ENCODE measurements at places on chromosomes 16 and 17.
A peak's percentile ranks its signal among the peaks of the same experiment; 100 is the strongest.

GRCh38 chr16:50102051-50102746 lies 36.4 kb downstream of the HEATR3 start:
- peak; percentile 89 for DNase-seq

DNA sequence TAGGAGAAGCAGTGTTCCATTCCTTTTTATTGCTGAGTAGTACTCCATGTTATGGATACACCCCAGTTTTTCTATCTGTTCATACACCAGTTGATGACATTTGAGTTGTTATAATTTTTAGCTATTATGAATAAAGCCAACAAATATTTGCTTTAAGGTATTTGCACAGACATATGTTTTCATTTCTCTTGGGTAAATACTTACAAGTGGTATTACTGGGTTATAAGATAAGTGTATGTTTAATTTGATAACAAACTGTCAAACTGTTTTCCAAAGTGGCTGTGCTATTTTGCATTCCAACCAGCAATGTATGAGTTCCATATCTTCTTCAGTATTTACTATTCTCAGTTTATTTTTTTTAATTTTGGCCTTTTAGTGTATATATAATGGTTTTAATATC lies 27.7 kb upstream of the GFOD2 start:
- DNase-seq: no peak

GRCh38 chr17:5422505-5422904 lies 2.5 kb downstream of the RPAIN start:
- DNase-seq: no peak

DNA sequence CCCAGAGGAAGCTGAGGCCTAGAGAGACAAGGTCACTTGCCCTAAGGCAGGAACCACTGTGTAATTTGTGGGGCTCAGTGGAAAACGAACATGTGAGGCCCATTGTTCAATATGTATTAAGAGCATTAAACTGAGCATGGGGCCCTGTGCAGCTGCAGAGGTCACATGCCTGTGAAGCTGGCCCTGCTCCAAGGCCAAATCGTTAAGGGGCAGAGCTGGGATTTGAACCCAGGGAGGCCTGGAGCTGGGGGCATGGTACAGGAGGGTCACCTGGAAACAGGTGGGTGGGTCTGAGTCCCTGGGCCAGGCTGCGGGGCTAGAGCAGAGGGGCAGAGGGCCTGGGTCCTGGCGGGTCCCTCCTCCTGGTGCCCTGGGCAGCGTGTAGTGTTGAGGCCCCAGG lies 19.7 kb downstream of the C16orf74 start:
- DNase-seq: no peak

DNA sequence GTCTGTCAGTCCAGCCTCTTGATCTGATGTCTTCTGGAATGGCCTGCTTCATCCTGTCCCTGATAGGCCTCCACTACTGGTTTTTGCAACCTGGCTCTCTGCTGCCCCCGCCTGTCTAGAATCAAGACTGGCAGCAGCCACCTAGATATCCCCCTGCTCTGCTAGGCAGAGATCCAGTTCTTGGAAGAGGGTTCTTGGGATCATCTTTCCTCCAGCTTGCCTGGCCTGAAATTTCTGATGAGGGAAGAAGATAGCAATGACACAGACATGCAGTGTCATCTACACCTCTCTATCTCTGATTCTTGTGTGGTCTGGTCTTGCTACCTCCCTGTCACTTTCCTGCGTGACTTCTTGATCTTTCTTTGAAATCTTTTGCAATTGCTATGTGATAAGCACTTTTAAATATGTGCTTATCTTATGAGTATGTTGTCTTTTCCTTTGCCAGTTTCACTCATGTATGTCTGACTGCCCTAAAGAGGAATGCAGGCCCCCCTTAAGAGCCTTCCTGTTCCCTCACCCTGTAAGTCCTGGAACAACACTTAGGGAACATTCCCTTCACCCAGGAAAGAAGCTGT lies 20.3 kb upstream of the NFATC3 start:
- peak; percentile 78 for DNase-seq

DNA sequence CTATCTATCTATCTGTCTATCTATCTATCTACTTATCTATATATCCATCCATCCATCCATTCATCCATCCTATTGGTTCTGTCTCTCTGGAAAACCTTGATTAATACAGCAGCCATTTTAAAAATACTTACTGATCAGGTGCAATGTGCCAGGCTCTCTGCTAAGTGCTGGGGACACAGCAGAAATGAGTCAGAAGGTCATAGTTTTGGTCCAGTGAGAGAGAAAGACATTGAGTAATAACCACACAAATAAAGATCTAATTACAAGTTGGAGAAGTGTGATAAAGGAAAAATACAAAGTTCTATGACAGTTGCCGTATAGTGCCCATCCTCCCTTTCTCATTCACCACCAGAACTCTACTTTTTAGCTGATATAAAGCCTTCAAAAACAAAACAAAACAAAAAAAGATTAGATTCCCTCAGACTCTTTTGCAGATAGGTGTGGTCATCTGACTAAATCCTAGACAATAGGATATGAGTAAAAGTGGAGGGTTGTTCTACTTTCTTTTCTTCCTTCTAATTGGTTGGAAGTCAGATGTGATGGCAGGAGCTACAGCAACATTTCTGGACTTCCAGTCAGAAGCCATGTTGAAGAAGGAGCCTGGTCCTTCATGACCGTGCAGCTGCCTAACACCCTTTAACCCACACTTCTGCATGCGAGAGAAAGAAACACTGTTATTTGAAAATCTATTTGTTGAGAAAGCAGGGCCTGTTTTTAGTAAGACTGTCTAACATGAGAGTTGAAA lies 72.0 kb upstream of the TOX3 start:
- no peak for DNase-seq

DNA sequence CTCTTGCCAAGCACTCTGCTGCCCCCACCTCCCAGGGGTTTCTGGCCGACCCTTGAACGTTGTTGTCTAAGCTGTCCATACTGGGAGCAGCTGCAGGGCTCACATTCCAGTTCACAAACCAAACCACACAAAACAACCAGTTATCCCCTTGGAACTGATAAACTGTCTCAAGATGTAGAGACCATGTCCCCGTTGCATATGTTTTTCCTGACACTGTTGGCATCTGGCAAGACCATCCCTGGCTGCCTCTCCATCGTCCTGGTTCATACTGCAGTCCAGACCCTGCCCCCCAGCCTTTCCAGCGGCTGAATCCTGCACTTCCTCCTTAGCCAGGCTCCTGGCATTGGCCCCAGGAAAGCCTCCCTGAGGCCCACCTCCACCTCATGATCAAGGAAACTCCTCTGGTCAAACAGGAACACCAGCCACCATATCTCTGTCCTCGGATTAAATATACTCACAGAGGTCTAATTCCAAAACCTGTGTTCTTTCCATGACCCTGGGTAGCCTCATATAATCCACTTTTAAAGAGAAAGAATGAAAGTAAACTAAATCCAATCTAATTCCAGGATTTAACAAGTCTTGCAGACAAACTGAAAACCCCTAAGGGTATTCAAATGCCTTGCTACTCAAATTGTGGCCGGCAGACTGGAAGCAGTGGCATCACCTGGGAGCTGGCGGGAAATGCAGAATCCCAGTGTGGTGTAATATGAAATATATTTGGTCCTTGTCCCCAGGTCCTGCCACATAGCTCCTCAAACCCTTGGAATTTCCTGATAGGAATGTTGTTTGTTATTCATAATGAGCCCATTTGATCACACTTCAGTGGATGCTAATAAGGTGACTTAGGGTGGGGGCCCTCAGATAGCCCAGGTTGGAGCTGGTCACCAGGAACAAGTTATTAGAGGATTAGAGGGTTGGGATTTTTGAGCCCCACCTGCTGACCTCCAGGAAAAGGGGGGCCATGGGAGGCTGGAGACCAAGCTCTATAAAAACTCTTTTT lies 14.2 kb downstream of the GAS7 start:
- DNase-seq: no peak

- no peak for DNase-seq
These were observed 20.4 kb downstream of the LYRM9 start for GRCh38 chr17:27872776-27873175.

GRCh38 chr16:86777381-86777946 lies 199.1 kb downstream of the FOXL1 start:
- no peak for DNase-seq

DNA sequence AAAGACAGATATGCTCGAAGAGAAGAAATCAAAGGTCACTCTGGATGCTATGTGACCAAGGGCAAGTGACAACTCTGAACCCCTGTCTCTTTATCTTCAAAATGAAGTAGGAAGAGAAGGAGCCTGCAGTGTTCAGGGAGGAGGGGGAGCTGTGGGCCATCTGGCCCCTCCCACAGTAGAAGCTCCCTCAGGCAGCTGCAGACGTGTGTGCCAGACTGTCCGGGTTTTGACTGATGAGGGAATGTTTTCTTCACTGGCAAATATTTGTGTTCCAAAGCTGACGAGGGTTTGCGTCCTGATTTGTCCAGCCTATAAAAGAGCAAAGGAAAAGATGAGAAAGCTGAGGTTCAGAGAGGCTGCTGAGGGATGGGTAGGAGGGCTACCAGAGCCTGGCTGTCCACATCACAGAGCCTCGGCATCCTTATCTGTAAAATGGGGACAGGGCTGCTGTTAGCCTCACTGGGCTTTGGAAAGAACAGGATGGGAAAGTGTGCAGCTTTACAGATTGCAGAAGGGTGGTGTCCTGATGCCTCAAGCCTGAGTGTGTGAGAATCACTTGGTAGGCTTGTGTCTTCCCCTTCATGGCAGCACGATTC lies 1.8 kb upstream of the GINS2 start:
- no peak for DNase-seq

DNA sequence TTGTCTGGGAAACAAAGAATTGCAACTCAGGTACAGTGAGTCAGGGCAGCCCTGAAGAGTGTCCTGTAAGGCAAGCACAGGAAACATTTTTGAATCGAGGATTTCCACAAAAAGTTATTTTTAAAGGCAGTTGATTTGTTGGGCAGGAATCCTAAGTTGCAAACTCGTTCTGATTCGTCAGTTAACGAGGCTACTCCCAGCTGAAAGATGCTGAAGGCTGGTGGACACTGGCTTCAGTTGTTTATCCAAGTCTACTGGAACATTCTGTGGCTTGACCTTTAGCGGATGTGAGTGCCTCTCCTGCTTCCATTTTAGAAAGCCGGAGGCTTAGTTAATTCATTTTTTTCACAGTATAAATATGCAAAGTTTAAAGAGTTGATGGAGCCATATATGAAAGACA lies 84.2 kb downstream of the KCNJ12 start:
- DNase-seq: no peak

DNA sequence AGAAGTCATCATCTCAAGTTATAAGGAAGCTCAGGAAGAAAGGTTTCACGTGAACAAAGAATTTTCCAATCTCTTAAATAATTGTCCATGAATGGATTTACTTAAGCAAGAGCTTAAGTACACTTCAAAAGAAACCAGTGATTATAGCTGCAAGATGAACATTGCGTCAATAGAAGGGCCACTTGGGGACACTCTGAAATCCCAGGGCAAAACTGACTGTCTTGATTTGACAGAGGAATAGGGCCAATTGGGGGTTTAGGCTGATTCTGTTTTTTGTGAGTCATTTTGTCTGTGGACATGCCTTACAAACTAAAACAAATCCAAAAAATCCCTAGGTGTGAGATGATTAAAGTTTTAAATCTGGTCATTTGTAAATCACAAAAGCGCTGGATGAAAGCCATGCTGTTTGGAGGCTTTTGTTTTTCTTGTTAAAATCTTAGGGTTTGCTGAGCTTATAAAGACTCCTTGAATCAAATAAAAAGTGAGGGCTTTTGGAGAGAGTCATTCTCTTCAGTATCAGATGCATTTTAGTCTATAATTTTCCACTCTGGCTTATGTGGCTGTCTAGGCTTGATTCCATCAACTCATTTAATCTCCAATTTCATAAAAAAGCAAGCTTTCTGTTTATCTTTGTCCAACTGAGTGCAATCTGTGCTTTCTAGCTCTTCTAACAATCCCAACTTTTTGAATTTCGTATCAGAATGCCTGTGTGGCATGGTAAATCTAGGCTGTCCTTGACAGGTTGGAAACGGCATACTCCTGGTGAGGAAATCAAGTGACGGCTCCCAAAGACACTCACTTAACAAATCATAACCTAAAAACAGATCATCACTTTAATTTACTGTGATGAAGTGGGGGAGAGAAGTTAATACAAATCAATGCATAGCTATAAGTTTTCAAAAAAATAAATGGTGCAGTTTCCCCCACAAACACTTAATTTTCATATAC lies 98.2 kb upstream of the SOX9 start:
- DNase-seq: no peak

DNA sequence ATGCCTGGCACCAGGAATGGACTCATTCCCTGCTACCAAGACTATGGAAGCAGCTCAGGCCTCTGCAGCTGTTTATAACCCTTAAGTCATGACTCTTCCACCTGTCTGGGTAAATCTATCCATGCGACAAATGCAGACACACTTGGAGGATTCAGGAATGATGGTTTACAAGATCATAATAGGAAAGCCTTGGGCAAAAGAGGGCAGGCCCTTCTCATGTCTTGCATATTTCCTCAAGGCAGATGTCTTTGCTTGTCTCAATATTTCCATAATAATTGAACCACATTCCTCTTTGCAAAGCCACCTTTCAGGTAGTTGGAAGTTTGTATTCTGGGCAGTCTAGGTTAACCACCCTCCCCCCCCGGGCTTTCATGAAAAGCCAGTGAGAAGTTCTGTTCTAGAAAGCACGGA lies 884 bp upstream of the JPT1 start:
- no peak for DNase-seq

- no peak for DNase-seq
These were observed 488.5 kb upstream of the SOX9 start for GRCh38 chr17:71632328-71632727.

GRCh38 chr16:65781363-65781762 lies 585.1 kb upstream of the CDH5 start:
- no peak for DNase-seq

- no peak for DNase-seq
These were observed 5.0 kb upstream of the KRT13 start for GRCh38 chr17:41510251-41511065.

- DNase-seq: no peak
These were observed 584 bp downstream of the PMP22 start for GRCh38 chr17:15264542-15264941.

DNA sequence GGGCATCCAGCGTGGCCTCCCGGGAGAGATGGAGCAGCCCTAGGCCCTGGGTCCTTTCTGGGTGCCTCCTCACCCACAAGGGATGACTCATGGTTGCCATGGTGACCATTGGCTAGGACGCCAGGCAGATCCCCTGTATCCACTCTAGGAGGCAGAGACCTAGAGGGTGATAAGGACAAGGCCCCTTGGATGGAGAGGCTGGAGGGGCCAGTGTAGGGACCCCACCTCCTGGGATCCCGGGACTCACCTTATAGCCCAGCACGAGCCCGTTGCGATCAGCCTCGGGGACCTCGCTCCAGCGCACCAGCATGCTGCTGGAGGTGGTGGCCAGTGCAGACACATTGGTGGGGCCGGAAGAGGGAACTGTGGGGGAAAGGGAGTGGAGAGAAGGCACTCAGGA lies 82.2 kb upstream of the CDC42EP4 start:
- peak; percentile 4 for DNase-seq

GRCh38 chr17:6567528-6568183 lies 11.3 kb upstream of the PITPNM3 start:
- DNase-seq: no peak

GRCh38 chr16:59116744-59117143 lies 382.6 kb upstream of the GOT2 start:
- no peak for DNase-seq

DNA sequence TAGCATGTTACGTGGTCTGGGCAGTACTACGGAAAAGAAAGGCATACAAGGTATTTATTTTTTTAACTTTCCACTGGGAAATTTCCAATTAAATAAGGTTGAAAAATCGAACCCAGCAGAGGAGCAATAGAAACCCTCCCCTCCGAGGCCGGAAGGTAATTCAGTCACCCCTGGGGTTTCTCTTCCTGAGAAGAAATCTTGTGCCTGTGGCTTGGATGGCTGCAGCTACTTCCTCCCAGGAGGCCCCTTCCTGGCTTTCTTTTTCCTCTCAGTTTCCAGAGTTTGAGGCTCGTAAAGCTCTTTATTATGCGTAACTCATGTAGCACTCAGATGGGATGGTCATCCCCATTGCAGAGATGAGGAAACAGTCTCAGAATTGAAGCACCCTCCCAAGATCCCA lies 140.3 kb downstream of the ASIC2 start:
- no peak for DNase-seq

All from suppressor macrophage treated with lipopolysaccharide for 4 hours (primary cell).